ENCODE measurements at places on chromosomes 16 and 17. TPM values are rescaled to one million over a fixed set of nuclear protein-coding genes. Genes with fewer than 3 reads are reported as not detected.

NKD1 gene
- 284 TPM for total RNA-seq

- peaks cover 4% of the 10 kb centered on the region for H3K36me3 ChIP-seq
- no peaks in the 10 kb centered on the region for H3K27me3 ChIP-seq
- no peak for DNase-seq
- H3K4me1 ChIP-seq = peaks cover 53% of the 10 kb centered on the region
Measured at GRCh38 chr16:67805718-67806427, 487 bp downstream of the RANBP10 start.

- DNase-seq = no peak
- H3K4me1 ChIP-seq = peaks cover 34% of the 10 kb centered on the region
Measured at GRCh38 chr16:56415875-56416274, 9.5 kb downstream of the AMFR start.

DNA sequence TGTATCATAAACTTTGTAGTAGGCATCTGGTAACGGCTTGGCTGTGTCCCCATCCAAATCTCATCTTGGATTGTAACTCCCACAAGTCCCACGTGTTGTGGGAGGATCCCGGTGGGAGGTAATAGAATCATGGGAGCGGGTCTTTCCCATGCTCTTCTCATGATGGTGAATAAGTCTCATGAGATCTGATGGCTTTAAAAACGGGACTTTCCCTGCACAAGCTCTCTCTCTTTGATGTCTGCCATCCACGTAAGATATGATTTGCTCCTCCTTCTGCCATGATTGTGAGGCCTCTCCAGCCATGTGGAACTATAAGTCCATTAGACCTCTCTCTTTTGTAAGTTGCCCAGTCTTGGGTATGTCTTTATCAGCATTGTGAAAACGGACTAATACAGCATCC lies 248.7 kb downstream of the SNX29 start:
- no peaks in the 10 kb centered on the region for H3K36me3 ChIP-seq
- H3K27ac ChIP-seq = no peak overlapping the region
- H3K4me3 ChIP-seq = no peak overlapping the region
- no peaks in the 10 kb centered on the region for H3K27me3 ChIP-seq
- H3K4me1 ChIP-seq = no peaks in the 10 kb centered on the region

DNA sequence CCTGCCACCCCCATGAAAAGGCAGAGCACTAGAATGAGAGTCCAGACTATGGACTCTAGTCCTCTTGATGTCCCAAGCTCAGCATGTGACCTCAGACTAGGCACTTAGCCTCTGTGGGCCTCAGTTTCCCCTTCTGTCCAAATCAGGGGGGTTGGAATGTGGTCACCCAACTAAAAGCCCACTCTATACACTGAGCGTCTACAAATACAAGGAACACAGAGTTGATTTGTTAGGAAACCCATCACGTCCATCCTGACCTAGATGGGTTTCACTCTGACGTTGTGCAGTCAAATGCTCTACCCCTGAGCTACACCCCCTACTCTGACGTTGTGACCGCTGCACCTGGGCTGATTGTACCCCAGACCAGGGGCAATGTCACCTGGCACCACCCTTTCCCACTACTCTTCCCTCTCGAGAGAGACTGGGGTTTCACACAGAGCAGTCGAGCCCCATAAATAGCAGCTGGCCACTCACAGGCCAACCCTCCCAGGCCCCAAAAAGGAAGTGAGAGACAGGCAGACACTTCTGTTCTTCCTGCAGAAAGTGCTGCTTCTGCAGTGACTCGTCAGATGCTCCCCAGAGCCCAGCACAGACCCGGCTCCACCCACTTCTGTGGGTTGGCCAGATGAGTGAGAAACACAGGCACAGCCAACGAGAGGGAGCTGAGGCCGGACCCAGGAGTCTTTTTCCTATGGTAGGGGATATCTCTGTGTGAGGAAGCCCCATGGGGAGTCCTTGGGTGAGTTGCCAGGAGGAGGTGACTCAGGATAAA lies 16.1 kb upstream of the TNFRSF13B start:
- H3K27ac ChIP-seq = no peak overlapping the region
- H3K36me3 ChIP-seq = no peaks in the 10 kb centered on the region
- H3K27me3 ChIP-seq = no peaks in the 10 kb centered on the region
- no peak overlapping the region for H3K4me3 ChIP-seq

DNA sequence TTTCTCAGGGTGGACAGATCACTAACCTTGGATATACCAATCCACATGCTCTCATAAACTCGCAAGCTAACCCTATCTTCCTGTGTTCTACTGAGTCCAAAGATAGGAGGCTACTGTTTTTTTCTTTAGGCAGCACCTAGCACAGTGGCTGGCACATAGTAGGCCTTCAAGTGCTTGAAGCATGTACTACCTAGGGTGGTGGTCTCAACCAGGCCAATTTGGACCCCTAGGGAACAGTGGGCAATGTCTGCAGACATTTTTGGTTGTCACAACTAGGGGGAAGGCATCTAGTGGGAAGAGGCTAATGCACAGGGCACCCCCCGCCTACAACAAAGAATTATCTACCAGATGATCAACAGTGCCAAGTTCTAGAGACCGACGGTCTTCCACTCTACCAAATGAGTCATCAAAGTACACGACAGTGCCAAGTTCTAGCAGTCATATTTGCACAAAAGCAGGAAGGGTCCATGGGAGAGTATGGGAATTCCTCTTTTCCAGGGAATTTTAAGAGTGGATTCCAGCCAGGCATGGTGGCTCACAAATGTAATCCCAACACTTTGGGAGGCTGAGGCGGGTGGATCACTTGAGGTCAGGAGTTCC lies 390.3 kb downstream of the SLC39A11 start:
- H3K27ac ChIP-seq = no peak overlapping the region
- H3K27me3 ChIP-seq = no peaks in the 10 kb centered on the region
- H3K4me3 ChIP-seq = no peak overlapping the region
- no peak for DNase-seq
- H3K4me1 ChIP-seq = no peaks in the 10 kb centered on the region
